ENCODE measurements at places on chromosomes 5 and 9. TPM values are rescaled to one million over a fixed set of nuclear protein-coding genes. Genes with fewer than 3 reads are reported as not detected.

DNA sequence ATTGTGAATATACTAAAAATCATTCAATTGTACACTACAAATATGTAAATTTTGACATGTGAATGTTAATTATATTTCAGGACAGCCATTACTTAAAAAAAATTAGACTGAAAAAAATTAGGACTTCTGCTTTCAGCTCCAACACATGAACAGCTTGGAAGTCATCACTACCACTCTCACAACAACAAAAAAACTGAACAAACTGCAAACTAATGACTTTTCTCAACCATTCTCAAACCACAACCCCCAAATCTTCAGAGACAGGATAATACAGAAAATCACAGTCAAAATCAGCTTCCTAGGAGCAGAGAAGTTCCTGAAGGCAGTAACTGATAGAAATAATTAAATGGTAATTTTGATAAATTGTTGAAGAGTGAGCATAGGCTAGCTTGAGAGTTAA lies 686.4 kb downstream of the TLE1 start:
- DNase-seq, result no peak

GRCh38 chr5:132013006-132013689 lies 1.7 kb upstream of the ACSL6 start:
- no peak for DNase-seq

DNA sequence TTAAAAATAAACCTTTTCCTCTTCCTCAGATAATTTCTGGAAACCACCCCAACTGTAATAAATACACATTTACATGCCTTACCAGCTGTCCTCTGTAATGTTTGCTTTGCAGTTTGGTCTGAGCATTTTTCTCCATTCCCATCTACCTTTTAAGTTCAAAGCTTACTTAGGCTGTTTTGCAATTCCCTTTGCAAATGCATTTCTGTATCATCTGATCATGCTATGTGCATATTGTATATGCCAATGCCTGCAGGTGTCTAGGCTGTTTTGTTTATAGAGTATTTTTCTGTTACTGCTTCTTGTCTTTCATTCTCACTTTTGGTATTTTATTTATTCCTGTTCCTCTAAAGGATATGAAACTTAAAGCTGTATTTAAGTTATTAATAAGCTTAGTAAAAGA lies 86.3 kb downstream of the SLC44A1 start:
- DNase-seq, result no peak

Gene ADAMTS13
- polyA plus RNA-seq, result 5.9 TPM
